ENCODE measurements at places on chromosomes 12 and 14.
A peak's percentile ranks its signal among the peaks of the same experiment; 100 is the strongest.

DNA sequence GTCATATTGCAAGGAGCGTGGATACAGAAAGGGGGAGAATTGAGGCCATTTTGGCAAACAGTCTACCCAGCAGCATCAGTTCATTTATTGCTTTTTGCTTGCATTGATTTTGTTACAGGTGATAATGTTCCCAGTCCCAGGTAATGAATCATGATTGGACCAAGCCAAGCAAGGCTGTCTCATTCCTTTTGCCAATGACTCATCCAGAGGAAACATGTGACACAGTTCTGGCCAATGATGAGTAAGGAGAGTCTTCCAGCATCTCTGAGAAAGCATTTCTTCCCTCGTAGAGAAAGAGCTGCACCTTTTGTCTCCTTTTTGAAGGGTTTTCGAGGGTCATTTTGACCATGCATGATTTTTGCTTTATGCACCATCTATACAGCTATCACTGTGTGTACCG is 68.2 kb downstream of the SLC15A4 start:
- no peak for DNase-seq

GRCh38 chr12:12378616-12379015 is 21.7 kb downstream of the BORCS5 start:
- no peak for DNase-seq

- DNase-seq = peak; percentile 7
These were observed 40.1 kb downstream of the CACNA1C start for GRCh38 chr12:2092890-2093289.

DNA sequence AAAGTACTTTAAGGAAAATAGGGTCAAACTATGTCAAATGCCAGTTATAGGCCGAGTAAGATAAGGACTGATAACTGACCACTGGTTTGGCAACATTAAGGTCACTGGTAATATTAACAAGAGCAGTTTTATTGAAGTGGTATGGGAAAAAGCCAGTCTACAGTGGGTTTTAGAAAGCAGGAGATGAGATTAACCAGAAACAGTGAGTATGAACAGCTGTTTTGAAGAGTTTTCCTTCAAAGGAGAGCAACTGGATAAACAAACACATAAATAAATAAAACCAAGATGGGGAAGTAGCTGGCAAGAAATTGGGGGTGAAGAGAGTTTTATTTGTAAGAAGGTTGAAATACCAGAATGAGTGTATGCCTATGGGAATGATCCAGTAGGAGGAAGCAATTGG is 30.3 kb downstream of the KITLG start:
- no peak for DNase-seq

DNA sequence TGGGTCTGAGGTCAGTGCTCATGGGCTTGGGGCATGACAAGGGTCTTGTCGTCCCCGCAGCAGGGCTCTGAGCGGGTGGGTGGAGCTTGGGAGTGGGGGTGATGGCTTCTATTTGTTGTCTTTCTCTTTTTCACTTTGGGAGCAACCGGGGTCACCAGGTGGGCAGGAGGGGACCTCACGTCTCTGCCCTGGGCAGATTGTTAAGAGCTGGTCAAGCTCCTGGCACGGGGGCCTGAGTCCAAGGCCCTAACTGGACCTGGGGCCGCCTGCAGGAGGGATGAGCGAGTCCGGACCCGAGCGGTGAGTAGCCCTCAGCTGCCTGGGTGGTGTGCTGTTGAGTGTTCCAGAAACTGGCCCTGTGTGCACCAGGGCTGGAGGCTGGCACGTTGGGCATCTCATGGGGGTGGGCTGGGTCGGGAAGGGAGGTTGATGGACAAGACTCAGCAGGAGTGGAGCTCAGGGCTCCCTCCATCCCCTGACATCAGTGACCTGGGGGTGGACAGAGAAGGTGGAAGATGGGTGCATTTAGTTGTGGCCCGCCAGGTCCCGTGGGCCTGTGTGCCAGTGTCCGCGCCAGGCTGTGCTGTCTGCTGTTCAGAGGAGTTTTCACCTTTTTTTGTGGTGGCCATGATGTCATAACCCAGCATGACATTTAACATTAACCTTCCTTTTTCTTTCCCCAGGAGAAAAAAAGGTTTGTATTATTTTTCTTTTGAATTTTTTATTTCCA is 27.5 kb downstream of the RTL1 start:
- no peak for DNase-seq

- no peak for DNase-seq
These were observed 1.7 kb upstream of the LDHB start for GRCh38 chr12:21659383-21659782.

All from cardiac fibroblast (primary cell).